ENCODE measurements at places on chromosomes 7 and 10.

DNA sequence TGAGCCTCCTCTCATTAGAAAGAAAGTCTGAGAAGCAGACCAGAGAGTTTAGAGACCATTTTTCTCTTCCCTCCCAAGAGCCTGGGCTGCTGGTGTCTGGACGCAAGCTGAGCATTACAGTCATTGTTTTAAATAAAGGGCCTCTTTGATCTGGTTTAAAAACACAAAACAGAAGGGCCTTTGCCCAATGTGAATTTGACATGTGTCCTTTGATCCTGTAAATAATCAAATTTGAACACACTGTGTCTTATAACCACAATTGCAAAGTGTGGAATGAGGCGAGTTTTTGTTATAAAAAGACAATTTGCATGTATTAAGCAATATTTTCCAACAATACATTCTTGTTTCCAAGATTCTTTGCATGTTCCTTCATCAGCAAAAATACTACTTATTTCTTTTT, 158.5 kb downstream of the C7orf25 start:
- no peak for DNase-seq

DNA sequence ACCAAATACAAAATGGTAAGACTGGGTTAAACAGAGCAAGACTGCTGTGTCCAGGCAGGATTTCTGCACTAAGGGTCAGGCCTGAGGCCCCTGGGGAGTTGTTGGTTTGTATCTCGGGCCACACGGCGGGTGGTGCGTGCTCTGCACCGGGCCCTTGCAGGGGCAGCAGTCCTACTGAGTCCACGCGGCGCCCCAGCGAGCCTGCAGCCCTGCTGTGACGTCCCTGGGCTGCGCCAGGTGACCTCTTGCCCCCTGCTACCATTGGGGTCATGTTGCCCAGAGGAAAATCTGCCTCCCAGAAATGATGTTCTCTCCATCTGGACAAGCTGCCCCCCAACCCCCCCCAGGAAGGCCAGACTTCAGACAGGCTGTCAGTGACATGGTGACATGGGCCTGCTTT, 281.5 kb downstream of the CELF2 start:
- no peak for DNase-seq

DNA sequence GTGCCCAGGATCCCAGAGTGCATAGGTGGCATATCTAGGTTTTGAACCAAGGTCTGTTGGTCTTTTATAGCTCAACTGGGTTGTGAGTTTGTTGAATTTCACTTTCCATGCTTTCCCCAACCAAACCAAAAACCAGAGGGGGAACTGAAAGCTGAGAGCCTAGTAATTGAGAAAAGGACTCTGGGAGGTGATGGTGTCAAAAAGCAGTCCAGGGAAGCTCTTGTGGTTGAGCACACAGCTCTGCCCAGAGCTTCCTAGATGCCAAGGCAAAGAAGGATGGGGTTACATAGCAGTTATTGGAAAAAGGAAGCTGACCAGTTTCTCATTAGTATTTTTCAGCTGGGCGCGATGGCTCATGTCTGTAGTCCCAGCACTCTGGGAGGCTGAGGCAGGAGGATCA, 9.9 kb downstream of the POR start:
- no peak for DNase-seq

- DNase-seq: no peak
Observed at GRCh38 chr7:14309432-14309831, 320.0 kb upstream of the ETV1 start.

GRCh38 chr7:94823947-94824346, 83.4 kb upstream of the PPP1R9A start:
- peak; percentile 8 for DNase-seq

DNA sequence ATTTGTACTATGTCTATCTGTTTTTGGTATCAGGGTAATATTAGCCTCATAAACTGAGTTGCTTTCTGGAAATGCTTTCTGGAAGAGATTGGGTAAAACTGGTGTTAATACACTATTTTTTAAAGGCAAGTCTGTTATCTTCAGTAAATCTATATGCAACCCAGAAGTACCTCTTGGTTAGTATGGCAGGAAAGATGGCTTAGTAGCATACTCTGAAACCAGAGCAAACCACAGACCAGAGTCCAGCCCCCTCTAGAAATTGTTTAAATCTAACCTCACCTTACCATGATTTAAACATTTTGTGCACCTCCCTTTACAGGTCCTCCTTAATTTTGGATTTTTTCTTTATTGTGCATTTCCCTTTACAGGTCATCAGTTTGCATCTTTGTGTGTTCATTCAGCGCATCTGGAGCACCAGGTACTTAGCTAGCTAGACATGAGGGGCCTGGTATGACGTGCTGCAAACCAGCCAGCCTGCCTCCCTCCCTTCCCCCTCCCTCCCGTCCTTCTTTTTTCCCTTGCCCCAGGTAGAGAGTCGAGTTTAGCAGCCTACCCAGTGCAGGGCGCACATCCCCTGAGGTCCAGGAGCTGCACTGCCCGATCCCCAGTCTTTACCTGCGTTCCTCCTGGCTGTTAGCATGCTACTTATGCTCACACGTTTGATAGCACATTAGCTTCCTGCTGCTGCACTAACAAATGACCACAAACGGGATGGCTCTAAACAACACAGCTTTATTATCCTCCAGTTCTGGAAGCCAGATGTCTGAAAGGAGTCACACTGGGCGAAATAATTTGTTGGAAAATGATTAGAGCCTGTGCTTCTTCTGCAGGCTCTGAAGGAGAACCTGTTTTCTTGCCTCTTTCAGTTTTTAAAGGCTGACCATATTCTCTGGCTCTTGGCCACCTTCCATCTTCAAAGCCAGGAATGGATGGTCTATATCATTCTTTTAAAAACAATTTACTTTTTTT, 299.9 kb upstream of the HABP2 start:
- no peak for DNase-seq

GRCh38 chr7:5702876-5703571, 78.4 kb downstream of the RNF216 start:
- no peak for DNase-seq

DNA sequence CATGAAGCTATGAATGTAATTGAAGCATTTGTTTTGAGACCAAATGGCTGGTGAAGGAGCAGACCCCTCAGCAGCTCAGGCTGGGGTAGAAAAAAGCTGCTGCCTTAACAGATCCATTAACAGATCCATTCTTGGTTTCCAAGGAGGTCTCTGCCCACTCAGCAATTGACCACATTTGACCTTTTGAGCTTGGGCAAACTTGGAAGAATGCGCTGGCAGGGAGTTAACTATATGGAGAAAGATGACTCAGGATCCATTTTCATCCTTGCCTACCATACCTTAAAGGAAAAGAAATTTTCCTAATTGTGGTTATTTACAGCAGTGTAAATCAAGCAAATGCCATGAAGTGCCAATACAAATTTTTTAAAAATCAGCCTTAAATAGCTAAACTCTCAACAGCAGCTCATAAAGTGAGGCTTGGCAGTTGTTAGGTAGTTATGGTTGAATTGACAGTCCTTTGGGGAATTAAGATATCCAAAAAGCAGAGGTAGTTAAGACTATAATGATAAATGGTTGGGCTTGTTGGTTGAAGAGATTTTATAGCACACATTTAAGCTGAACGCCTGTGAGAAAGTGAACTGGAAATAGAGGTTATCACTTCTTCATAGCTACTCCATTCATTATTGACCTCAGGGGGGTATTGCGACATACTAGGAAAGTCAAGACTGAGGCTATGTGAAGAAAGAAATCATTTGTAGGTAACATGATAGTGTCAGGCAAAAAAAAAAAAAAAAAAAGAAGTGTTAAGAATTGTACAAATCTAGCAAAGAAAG, 83.9 kb downstream of the MKX start:
- DNase-seq: no peak

DNA sequence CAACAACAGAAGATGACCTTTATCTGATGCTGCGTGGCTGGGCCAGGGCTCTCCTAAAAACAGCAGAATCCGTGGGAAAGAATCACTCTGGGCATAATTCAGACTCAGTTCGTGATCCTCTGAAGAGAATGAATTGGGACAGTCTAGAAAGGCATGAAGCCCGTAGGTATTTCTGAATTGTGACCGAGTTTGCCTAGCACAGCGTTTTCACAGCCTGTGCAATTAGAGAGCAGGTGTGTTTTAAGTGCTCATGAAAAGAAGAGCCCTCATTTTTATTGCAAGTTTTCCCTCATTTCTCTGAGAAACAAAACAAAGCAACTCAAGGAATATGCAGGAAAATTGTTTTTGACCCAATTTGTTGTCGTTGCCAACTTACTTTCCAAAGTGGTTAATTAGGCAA, 366.2 kb downstream of the WDR11 start:
- DNase-seq: no peak

DNA sequence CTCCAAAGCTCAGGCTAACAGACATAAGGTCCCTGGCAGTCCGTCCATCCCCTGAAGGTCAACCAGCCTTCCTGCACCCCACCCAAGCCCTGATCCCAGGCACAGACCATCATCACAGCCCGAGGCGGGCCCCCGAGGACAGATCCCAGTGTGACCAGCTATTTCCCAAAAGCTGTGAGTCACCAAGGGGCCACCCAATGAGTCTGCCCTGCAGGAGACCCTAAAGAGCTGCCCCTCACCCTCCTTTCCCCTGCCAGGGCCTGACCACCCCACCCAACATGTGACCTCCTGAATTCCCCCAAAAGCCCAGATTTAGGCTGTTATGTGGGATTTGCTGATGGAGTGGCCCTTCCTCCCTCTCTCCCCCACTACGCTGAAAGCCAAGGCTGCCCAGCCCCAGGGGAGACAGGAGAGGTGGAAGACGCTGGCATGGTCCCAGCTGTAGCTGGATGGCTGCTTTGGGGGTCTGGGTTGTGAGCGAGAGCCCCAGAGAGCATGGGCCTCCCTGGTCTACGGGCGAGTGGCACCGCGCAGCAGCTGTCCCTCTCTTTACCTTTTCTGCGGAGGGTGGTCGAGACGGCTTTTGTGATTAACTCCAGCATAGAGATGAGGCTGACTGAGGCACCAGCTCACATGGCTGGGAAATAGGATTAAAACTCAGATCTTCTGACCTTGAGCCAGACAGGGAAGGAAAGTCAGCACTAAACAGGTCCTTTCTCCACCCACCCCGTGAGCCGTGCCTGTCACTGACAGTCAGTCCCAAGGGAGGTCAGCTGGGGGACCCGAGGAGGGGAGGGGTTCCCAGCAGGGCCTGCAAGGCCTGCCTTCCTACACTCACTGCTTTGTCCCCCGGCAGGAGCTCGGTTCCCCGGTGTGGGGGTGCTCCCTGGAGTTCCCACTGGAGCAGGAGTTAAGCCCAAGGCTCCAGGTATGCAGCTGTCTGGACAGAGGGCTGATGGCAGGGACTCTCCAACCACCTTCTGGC, 16.7 kb downstream of the ELN start:
- DNase-seq: no peak

- DNase-seq: no peak
Observed at GRCh38 chr10:3136336-3136735, 36.2 kb downstream of the PITRM1 start.

GRCh38 chr10:114856544-114857287, 35.1 kb downstream of the FHIP2A start:
- DNase-seq: peak; percentile 40

GRCh38 chr7:142033154-142033553, 37.5 kb downstream of the MGAM start:
- no peak for DNase-seq

DNA sequence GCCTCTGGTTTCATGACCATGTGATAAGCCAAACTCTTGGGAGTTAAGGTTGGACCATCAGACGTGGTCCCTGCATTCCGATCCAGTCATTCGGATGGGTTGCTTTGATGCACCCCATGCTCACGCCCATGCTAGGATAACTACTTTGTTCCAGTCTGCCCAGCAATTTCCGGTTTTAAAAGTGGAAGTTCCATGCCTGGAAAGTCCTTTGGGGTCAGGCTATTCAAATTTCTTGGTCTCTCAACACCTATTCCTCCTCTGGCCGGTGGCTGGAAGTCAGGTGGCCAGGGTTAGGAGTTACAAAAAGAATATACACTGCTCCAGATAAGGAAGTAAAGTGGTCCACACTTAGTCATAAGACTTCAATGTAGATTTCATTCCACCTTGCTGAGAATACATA, 37.7 kb upstream of the HABP2 start:
- DNase-seq: no peak

GRCh38 chr10:101103430-101103829, 27.7 kb upstream of the TLX1 start:
- no peak for DNase-seq

DNA sequence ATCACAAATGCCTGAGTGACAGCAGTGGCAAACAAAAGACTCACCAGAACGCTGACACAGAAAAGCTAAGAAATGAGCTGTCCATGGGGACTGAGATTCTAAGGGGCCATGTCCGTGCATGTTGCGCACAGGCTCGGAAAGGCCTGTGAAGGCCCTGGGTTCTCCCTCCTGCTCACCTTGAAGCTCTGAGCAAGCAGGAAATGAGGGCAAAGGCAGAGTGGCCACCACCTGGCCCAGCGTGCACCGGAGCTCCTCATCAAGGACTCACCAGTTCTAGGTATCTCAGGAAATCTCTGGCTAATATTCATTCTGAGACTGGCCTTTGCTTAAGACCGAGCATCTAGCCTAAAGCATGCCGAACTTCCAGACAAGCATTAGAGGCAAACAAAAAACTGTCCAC, 52.7 kb downstream of the MAD1L1 start:
- DNase-seq: no peak

DNA sequence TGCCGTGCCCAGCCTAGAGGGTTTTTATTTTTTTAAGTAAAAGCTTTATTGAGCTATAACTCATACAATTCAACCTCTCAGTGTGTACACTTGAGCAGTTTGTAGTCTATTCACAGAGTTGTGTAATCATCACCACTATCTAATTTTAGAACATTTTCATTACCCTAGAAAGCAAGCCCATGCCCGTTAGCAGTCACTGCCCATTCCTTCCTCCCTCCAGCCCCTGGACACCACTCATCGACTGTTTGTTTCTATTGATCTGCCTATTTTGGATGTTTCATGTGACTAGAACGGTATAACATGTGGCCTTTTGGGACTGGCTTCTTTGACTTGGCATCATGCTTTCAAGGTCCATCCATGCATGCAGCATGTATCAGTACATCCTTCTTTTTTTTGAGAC, 25.7 kb upstream of the SEC61A2 start:
- DNase-seq: no peak

DNA sequence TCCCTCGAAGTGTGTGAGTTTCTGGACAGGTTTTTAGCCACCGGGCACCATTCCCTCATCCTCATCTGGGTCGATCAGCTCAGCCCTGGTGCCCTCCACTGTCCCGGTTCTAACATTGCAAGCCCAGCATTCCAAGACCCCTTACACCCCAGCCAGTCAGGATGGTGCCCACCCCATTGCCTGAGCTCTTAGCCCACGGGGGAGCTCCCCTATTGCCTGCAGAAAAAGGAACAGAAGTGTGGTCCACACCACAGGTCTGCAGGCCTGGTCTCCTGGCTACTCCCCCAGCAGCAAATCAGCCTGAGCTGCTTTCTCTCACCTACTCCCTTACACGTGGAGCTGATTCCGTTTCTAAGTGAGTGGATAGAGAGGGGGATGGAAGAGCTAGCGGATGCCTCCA, 4.8 kb downstream of the CALML5 start:
- DNase-seq: no peak

DNA sequence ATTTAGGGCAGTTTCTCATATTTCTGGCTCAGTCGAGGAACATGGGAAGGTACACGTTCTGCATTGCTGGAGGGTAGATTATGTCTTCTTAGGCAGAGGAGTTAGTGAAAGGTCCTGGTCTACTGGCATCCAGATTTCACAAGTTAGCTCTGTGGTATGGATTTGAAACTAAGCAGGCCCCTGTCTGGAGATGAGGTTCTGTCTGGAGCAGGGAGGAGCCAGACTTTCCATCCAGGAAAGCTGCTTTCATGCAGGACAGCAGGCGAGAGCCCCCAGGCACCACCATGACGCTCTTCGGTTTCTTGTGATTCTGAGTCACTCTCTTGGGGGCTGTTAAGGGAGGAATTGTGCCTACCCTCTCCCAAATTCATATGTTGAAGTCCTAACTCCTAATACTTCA, 184.3 kb downstream of the KIAA1217 start:
- no peak for DNase-seq

GRCh38 chr10:104376784-104377300, 23.2 kb downstream of the CFAP58 start:
- no peak for DNase-seq
